ENCODE measurements at places on chromosomes 5 and 9.

- no peak for DNase-seq
These were observed 30.5 kb upstream of the F2RL1 start for GRCh38 chr5:76788362-76788761.

- DNase-seq: no peak
These were observed 28.9 kb downstream of the OXCT1 start for GRCh38 chr5:41841325-41841724.

DNA sequence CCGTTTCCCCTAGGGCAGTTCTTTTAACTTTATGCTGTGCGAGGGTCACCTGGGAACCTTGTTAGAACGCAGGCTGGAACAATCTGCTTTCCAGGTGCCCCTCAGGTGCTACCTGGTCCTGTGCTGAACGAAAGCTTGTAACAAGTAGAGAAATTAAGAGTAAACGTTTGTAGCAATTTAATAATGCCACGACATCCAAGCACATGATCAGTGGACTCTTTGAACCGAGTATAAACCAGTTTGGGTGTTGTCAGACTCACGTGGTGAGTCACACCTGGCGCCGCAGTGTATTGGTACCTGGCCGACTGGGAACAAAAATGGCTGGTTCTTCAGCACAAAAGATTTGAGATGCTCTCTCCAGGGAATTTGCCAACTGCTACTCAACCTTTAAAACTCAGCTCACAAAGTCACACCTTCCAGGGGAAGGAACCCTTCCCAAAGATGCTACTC lies 926 bp upstream of the MYO10 start:
- no peak for DNase-seq

GRCh38 chr5:108548684-108549596 lies 167.0 kb upstream of the FBXL17 start:
- no peak for DNase-seq

DNA sequence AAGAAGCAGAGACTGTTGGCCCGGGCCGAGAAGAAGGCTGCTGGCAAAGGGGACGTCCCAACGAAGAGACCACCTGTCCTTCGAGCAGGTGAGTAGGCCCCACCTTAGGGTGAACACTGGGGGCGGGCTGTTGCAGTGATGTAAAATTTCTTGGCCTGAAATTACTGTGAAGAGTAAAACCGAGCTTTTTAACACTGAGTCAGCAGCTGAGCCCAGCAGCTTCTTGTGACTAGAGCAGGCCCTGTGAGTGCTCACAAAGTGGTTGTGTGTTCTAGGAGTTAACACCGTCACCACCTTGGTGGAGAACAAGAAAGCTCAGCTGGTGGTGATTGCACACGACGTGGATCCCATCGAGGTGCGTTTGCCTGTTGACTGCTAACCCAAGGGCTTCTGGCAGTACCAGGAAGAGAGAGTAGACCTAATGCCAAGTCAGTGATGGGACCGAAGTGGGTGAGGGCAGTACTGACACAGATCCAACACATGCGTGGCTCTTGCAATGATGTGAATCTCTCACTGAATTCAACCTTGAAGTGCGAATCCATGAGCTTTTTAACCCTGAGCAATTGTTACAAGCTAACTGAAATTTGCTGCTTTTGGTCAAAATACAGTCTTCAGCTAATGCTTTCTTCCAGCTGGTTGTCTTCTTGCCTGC lies 2.1 kb downstream of the RPL7A start:
- DNase-seq: no peak

DNA sequence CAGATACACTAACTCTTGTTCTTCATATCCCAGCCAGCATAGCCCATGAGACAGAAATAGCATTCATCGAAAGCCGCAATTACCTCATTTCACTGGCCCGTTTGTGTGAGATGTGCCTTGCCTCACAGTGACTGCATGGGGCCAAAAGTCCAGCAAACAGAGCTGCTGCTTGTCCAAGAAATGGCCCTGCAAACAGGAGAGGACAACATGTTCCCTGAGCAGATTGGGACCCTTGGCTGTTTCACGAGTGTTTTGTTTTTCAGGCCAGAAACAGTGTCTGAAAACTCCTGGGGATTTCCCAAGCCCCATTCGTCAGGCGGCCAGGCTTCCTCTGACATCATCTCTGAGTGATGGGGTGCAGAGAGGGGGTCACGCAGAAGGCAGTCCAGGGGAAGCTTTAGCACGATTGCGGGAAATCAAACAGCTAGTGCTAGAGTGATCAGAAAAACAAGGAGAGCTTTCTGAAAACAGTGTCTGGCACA lies 503.6 kb upstream of the PAPPA start:
- no peak for DNase-seq
